ENCODE measurements at places on chromosomes 2 and 18. TPM values are rescaled to one million over a fixed set of nuclear protein-coding genes. Genes with fewer than 3 reads are reported as not detected.

DNA sequence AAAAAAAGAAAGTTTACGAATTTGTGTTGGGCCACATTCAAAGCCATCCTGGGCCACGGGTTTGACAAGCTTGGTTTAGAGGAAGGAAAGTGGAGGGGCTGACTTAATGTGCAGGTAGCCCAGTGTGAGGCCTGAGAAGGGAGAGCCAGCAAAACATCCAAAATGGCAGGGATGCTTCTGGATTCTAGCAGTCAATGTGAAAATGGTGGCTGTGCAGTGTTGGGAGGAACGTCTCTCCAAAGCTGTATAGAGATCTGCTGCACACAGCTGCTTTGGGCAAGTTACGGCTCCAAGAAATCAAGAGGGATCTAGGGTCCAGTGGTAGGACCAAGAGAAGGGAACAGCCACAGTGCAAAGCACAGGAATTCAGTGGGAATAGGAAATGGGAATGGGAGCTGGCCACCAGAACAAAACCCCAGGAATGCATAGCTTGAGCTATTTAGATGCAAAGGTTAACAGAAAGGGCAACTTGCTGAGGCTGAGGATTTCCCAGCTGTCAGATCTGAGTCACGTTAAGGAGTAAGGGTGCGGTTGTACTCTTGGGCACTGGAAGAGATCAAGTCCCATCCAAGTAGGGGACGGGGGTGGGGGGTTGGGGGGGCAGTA, 70.6 kb downstream of the B3GNT2 start:
- no peak for DNase-seq

DNA sequence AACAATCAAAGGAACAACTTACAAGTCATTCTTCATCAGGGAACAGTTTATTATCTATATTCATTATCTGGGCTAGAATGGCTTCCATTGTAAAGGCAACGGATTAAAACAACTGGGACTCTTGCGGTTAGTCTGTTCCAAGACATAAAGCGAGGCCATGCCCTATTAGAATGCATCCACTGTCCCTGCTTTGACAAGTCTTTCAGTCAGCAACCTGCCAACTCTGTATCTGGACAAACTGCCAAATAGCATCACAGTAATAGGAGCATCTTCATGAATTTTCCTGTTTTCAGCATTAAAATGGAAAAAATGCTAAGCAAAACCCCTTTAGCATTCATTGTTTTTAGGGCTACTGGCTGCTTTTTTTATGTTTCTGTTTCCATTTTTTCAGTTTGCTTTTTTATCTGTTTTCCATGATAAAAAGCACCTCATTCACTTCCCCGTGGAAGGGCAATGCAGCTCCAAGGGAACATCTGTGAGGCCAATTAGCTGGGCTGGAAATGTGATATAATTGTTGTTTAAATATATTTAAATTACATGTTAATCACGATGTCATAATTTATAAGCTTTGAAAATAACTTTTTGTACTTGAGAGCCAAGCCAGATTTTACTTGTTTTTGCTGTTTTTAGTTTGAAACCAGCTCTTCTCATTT, 834.3 kb downstream of the CPS1 start:
- no peak for DNase-seq

DNA sequence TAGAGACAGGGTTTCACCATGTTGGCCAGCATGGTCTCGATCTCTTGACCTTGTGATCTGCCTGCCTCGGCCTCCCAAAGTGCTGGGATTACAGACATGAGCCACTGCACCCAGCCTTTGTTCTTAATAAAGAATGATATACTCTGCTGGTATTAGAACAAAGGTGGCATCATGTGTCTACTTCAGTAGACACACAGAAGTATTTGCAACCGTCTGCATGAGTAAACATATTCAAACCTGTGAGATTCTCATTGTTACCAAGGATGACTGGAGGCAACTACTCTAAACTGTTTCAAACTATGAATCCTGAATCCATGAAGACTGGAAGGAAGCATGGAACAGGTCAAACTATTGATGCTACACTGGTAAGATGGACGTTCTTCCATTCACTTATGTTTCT, 32.1 kb downstream of the MBD2 start:
- DNase-seq: no peak

Gene SRD5A2
- total RNA-seq: not detected

All from posterior vena cava (tissue), 2 donors.